ENCODE measurements at places on chromosomes 13 and 19. TPM values are rescaled to one million over a fixed set of nuclear protein-coding genes. Genes with fewer than 3 reads are reported as not detected.

Gene ZNF846
- 11.8 TPM for total RNA-seq

Gene LILRA2
- not detected for total RNA-seq

GRCh38 chr13:51912511-51913225, 50.9 kb downstream of the CCDC70 start:
- no peak for DNase-seq

DNA sequence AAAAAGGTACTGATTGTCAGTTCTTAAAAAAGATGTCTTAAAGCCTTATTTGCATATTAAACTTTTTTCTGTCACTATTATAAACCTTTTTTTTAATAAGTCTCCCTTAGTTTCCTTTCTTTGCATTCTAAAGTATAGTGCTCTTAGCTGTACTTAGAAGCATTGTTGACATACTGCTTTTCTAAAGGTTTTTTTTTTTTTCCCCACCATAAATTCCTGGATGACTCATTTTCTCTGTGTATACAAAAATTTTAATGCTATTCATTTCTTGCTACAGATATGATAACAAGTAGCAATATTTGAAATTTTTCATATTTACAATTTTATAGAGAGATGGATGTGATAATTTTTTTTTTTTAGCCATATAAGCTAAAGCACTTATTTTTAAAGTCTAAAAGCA, 43.5 kb downstream of the METTL21C start:
- DNase-seq, result peak; percentile 32

- DNase-seq, result no peak
Observed at GRCh38 chr13:43933378-43933777, 53.7 kb downstream of the LACC1 start.

DNA sequence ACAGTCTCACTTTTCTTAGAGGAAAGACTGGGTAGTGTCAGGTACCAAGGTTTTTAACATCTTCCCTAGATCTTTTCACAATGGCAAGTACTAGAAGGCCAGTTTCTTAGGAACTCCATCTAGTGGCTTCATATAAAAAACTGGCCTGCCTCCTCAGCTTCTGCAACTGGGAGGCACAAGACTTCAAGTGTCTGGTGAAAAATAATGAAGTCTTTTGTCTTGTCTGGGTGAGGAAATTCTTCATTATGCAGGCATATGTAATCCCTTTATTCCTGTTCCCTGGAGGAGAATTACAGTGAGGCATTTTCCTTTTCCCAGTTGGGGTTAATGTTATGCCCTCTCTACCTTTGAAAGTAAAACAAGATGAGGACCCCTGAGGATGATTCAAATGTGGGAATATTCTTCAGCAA, 300.5 kb downstream of the NALCN start:
- DNase-seq, result peak; percentile 10

GRCh38 chr19:44111910-44112463, 1.2 kb upstream of the ZNF225 start:
- DNase-seq, result peak; percentile 92

DNA sequence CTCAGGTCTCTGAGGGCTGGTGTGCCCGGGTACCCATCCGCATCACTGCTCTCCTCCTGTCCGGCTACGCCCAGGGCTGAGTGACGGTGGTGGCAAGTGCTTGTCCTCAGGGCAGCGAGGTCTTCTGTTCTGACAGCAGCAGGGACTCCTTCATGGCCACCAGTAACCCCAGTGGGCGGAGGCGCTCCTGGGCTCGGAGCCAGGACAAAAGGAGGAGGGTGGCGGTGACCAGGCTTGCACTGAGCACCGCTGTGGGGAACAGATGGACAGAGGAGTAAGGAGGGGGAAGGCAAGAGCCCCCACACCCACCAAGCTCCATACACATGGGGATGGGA, 5.8 kb downstream of the CD320 start:
- no peak for DNase-seq

- peak; percentile 6 for DNase-seq
Observed at GRCh38 chr19:28960986-28961705, 251.8 kb downstream of the UQCRFS1 start.

DNA sequence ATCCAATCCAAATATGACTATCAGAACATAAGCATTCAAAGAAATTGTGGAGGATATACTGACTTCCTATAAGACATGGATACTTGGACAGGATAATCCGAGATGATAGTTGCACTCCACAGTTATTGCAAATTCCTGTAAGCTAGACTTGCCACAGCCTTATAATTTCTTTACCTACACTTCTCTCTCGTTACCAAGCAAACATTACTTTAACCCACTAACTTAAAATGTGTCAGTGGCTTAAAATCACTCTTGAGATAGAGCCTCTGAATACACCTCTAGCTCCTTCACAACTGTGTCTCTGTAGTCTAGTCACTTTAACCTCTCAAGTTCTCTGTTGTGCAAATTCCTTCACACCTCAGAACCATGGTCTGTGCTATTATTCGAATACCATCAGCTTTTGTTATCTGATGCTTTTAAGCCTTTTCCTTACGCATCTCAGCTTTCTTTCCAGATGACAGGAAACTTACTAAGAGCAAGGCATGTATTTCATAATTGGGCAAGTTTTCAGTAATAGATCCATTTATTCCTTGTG, 474.9 kb upstream of the MIR17HG start:
- no peak for DNase-seq

DNA sequence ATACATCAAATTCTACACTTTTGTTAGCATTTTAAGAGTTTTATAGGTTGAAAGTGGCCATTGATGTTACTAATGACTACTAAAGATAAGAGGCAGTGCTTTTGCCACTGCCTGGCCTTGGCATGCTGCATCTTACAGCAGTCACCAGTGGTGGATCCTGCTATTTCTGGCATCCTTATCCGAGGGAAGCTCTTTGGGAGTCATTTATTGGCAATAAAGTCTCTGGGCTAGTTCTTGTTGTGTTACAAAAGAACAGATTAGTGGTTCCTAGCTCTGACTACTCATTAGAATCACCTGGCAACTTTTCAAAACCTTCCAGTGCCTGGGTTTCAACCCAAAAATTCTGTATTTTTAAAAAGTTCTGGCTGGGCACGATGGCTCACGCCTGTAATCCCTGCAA, 94.5 kb downstream of the ZMYM2 start:
- DNase-seq, result peak; percentile 35

- DNase-seq, result peak; percentile 15
Observed at GRCh38 chr13:109214393-109214792, 572.0 kb downstream of the IRS2 start.

DNA sequence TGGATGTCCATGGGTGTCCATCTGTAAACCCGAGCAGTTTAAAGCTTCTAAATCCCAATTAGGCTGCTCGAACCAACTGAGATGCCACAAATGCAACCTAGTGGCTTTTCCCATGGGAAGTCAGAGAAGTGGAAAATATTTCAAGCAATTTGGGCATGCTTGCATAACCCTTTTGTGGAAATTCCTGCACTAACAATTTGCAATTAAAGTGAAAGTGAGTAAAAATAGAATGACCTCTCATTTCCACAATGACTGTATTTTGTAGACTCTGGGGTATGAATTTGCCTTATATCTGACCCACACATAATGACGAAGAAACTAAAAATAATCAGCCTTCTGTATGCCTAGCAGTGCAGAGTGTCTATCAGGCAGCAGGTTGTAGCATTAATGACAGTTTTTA, 91.8 kb upstream of the TSC22D1 start:
- peak; percentile 69 for DNase-seq

- no peak for DNase-seq
Observed at GRCh38 chr13:56515441-56515840, 625.3 kb upstream of the PRR20A start.

GRCh38 chr19:46859637-46860124, 1.1 kb upstream of the ARHGAP35 start:
- no peak for DNase-seq

- DNase-seq, result no peak
Observed at GRCh38 chr13:85638815-85639393, 160.3 kb downstream of the SLITRK6 start.

DNA sequence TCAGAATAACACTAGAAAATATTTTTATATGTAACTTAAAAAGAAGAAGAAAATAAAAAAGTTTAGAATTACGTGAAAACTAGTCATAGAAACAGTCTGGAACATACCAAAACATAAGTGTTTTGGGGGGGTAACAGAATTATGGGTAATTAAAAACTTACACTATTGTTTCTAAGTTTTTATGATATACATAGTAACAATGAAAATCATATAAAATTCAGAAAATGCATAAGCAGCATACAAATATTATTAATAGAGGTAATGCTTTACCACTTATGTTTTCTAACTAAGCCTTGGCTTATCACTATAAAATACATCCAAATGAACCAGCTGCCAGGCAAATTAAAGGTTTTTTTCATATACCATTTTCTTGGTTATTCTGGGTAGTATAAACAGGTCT, 14.9 kb downstream of the ESD start:
- no peak for DNase-seq

DNA sequence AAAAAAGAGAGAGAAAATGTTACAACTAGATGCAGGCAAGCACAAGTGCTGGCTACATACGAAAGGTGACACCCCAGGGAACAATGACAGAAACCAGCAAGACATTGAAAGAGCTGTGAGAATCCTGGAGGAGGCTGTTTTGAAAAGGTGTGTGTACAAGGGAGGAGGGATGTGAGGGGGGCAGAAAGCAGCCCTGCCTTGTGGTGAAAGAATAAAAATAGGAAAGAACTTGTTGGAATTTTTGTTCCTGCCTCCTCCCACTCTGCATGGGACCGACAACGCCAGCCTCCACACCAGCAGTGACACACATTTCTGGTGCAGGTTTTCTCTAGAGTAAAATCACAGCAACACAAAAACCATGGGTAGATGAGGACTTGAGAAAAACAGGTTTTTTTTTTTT, 1258.6 kb downstream of the PCDH9 start:
- no peak for DNase-seq

Gene ZNF563
- 5.3 TPM for total RNA-seq

GRCh38 chr13:31151837-31152236, 9.9 kb downstream of the HSPH1 start:
- no peak for DNase-seq

DNA sequence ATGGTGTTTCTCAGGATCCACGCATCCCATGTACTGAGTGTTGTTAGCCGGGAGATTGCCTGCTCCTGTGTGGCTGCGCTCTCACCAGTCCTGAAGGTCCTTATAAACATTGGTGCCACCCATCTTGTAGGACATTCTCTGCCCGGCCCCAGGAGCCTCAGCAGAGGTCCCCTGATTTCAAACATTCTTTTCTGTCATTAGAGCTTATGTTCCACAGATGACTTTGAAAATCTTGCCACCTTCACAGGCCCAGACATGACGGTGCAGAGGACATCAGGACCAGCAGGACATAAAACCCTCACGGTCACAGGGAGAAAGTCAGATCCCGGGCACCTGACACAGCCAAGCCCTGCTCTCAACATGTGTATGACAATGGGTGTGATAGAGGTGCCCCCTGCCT, 33.2 kb upstream of the PEPD start:
- no peak for DNase-seq

Gene ZNF560
- total RNA-seq, result 3.3 TPM

Gene GNG7
- 0.83 TPM for total RNA-seq

DNA sequence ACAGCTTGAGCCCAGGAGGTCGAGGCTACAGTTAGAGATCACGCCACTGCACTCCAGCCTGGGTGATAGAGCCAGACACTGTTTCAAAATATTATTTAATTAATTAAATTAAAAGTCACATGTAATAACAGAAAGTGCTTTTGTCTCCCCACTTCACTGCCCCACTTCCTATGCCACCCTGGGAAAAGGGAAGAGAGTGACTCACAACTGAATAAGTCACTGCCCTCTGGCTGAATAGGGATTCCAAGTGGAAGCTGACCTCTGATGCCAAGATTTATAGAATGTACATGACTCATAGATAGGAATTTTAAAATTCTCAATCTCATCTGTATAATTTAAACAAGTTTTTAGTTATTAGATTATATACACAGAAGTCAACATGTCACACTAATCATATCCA, 22.2 kb upstream of the ERVV-1 start:
- peak; percentile 48 for DNase-seq

Gene CYP4F8
- total RNA-seq, result not detected

DNA sequence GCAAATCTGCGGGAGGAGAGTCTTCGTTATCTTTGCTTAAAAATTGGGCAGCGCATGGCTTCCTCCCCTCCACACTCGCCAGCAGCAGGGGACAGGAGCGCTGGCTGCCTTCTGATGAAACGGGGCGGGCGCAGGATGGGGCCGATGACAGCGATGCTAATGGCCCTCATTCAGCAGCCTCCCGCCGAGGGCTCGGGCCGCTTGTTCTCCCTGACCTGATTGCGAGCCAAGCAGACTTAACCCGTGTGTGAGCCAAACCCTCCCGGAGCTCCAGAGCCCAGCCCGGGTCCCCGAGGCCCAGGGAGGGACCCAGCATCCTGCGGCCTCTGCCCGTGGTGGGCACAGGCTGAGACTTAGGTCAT, 90.3 kb downstream of the KDM4B start:
- no peak for DNase-seq

DNA sequence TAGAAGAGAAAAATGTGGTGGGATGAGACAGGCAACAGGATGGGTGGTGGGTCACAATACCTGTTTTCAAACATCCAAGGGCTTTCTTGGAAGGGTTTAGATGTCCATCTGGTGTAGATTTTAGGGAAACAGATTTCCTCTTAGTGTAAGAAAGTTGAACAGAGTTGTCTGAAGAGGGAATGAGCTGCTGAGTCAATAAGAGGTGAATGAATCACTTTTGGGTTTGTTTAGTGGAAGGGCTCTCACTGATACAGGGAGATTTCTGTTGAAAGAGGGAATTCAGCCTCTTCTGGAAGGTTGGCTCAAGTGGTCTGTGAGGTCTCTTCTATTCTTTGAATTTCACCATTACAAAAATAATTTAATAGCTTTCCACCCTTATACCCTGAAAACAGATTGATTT, 54.6 kb downstream of the LACC1 start:
- DNase-seq, result no peak

DNA sequence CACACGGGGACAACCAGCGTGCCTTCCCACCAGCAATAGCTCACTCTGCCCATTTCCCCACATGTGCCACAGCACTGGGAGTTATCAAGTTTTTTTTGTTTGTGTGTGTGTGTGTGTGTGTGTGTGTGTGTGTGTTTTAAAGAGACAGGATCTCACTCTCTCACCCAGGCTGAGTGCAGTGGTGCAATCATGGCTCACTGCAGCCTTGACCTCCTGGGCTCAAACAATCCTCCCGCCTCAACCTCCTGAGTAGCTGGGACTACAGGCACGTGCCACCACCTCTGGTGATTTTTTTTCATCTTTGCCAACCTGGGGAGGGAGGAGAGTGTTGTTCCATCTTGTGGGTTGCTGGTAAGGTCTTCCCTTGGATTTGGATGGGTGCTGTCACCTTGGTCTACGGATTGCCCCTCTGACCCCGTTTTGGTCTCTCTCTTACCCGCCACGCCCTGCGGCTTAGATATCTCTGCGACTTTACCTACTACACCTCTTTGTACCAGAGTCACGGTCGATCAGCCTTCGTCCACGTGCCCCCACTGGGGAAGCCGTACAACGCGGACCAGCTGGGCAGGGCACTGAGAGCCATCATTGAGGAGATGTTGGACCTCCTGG, 22.6 kb downstream of the PGPEP1 start:
- no peak for DNase-seq

Gene F10
- 20.3 TPM for total RNA-seq

GRCh38 chr19:36489920-36490415, 607 bp upstream of the ZNF566 start:
- DNase-seq, result peak; percentile 96
